ENCODE measurements at places on chromosomes 6 and 20.

DNA sequence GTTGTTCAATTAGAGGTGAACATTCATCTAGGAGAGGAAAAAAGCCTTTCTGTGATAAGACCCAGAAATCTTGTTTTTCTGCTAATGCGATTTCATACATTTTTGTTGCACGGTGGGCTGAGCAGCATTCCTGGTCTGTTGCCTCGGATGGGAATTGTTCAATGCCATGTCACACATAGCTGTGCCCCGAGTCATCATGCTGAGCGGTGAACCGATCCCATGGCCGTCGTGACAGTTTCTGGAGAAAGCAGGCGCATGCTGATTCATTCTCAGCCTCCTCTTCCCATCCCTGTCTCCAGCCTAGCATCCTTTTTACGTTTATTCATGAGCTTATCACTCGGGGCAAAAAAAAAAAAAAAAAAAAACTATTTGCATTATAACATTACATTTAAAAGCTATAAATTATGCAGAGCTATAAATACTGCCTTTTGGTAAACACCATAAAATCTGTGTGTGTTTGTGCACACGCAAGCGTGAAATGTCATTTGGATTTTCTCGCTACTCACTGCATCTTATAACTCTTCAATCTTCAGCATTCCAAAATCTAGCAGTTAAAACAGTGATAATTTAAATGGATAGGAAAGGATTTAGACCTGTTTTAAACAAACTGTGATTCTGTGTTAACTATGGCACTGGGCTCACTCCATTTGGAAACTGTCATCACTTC lies 58.9 kb upstream of the IFNGR1 start:
- DNase-seq: no peak

DNA sequence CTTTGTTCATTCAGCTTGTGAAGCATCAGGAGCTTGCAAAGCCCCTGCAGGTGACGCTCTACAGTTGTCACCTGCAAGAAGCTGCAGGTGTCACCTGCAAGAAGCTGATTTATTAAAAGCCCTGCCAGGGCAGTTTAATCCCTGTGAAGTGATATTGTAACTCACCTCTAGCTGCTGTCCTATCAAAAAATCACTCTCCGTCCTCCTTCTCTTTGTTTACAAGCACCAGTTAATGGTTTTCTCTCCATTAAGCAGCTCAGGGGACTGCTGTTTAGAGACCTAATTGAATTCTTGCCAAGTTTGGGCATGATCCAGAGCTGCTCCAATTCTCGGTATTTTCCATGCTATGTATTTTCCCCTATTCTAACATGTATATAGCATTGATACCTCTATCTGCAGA lies 345.9 kb downstream of the ARHGAP18 start:
- DNase-seq: no peak

DNA sequence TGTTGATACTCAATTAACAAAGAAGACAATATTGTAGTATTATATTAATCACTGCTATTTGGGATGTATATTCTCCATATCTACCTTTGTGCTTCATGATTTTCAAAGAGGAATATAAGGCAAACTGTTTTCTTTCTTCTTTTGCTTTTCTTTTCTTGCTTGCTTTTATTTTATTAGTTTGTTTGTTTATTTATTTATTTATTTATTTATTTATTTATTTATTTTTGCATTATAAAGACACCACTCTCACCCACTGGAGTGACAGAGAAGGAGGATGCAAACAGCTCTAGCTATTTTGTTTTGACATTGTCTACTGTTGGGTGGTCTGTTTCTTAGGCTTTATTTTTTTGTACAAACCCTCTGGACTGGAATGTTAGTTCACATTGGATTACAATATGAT lies 1352.7 kb downstream of the HACE1 start:
- DNase-seq: no peak

DNA sequence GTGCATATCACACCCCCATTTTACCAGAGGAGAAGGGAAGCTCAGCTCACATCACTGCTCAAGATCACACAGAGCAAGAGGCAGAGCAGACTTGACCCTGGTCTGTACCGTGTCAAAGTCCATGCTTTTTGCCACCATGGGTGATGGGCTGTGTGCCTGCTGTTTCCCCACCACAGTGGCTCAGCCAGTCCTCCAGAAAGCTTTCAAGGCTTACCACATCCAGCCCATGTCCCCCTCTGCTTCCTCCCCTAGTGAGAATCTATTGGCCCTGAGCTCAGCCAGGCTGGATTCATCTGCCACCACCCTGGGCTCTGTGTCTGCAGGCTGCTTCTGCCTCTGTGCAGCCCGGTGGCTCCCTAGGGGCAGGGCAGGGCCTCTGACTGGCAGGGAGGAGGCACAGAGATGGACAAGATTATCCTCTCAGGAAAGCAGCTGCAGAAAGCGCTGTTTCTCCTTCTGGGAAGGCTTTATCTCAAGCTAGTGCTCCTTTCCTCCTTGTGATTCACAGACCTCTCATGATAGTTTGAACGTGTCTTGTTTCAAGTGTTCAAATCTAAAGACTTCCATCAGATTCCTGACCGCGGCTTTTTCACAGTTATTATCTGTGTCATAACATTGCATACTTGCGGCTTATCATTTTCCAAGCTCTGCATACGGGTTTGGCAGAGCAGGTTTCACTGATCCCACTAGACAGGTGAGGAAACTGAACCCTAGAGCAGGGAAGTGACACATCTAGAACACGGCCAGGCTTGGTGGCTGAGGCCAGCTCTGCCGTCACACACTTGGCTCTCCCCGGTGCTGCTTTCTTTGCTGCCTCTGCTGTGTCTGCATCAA lies 37.4 kb downstream of the VEGFA start:
- DNase-seq: no peak

GRCh38 chr20:34546751-34547181 lies 11.8 kb upstream of the MAP1LC3A start:
- DNase-seq: no peak

GRCh38 chr20:1302685-1303541 lies 26.0 kb downstream of the SDCBP2 start:
- no peak for DNase-seq

- no peak for DNase-seq
These were observed 5.8 kb downstream of the C6orf132 start for GRCh38 chr6:42136508-42137193.

DNA sequence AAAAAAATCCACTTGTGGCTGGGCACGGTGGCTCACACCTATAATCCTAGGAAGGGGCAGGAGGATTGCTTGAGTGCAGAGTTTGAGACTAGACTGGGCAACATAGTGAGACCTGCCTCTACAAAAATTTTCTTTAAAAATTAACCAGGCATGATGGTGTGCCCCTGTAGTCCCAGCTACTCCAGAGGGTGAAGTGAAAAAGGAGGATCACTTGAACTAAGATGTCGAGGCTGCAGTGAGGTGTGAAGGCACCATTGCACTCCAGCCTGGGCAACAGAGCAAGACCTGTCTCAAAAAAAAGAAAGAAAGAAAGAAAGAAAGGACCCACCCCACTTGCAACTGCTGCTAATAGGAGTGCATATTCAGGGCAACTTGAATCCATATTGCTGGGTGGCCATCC lies 13.7 kb upstream of the SNX3 start:
- no peak for DNase-seq

DNA sequence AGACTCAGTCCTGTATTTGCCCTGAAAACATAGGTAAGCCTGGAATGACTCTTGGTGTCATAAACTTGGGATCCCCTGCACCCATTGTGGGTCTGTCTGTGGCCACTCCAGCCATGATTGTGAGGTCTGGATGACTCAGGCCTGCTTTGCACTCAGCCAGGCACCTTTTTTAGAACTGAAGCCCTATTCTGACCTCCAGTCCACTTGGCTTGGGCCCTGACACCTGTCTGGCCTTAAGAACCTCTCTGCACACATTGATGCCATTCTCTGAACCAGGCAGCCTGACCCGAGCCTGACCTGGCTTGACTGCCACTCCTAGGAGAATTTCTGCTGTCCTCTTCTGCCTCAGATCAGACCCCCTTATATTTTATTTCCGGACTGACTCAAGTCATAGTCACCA lies 383.7 kb downstream of the MAFB start:
- no peak for DNase-seq

GRCh38 chr6:139748353-139749146 lies 374.1 kb upstream of the CITED2 start:
- DNase-seq: no peak

GRCh38 chr20:41009946-41010345 lies 18.7 kb upstream of the TOP1 start:
- DNase-seq: no peak

Measured in vagina (tissue), 2 donors.